ENCODE measurements at places on chromosomes 2 and 18.

DNA sequence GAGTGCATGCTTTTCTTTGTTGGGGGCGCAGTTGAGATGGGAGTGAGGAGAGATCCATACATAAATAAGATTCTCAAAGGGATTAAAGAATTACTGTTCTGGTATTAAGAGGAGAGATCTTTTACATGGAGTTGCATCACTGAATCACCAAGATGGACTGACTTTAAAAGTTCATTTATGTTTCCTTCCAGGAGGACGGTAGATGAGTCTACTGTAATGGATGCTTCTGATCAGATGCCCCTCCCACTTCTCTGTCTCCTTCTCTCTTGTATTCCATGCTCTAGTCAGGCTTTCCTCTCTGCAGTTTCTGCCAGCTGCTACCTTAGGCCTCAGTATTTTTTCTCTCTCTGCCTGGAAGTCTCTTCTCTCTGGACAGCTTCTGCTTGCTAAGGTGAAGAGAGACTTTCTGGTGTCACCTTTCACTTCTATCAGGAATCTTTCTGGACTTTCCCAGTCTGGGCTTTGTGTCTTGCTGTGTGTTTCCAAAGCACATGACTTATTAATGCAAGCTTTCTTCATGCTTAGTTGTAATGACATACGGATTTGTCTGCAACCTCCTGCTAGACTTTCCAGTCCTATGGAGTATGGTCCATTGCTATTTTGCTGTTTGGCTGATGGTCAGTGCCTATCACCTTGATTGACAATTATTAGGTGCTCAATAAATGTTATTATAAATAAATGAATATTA lies 23.6 kb downstream of the FAM171B start:
- H3K27me3 ChIP-seq, result no peaks in the 10 kb centered on the region
- peak; percentile 26 for DNase-seq
- H3K36me3 ChIP-seq, result no peaks in the 10 kb centered on the region
- H3K27ac ChIP-seq, result no peak overlapping the region

GRCh38 chr18:32355896-32356295 lies 114.8 kb downstream of the GAREM1 start:
- H3K36me3 ChIP-seq, result no peaks in the 10 kb centered on the region
- H3K27me3 ChIP-seq, result no peaks in the 10 kb centered on the region
- H3K4me1 ChIP-seq, result peaks cover 20% of the 10 kb centered on the region

GRCh38 chr18:50866765-50867164 lies 12.2 kb upstream of the ME2 start:
- H3K36me3 ChIP-seq, result no peaks in the 10 kb centered on the region
- no peak overlapping the region for H3K27ac ChIP-seq
- peak; percentile 34 for DNase-seq
- peaks cover 15% of the 10 kb centered on the region for H3K4me1 ChIP-seq
- no peak overlapping the region for H3K4me3 ChIP-seq

DNA sequence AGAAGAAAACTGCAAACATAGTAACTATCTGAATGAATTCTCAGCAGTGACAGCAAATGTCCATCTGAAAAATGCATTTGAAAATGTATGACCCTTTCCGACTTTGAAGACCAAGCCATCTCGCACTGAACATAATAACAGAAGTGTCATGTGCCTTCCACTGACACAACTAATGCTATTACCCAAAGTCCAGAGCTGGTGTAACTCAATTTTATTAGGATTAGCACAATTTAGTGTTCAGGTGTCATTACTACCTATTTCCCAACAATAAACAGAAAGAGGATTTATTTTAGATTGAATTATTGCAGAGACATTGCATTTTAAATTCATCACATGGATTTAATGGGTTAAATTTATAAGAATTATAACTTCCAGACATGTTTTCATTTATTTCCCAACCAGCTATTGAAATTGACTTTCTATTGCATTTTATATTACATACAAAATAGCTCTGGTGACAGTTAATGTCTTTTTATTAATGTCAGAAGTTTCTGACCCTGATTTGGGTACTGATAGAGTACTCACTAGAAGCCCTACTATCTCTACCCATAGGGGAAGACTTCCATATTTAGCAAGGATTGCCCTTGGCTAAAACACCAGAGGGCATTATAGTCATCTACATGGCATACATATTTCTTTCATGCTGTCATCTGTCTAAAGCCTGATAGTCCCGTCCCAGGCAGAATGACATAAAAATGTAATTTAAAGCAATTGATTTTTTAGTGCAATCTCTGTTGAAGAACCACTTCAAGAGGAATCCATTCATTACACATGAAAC lies 7.0 kb upstream of the STK39 start:
- H3K27ac ChIP-seq, result no peak overlapping the region
- H3K36me3 ChIP-seq, result no peaks in the 10 kb centered on the region
- H3K27me3 ChIP-seq, result no peaks in the 10 kb centered on the region
- DNase-seq, result peak; percentile 56
- peaks cover 7% of the 10 kb centered on the region for H3K4me1 ChIP-seq

DNA sequence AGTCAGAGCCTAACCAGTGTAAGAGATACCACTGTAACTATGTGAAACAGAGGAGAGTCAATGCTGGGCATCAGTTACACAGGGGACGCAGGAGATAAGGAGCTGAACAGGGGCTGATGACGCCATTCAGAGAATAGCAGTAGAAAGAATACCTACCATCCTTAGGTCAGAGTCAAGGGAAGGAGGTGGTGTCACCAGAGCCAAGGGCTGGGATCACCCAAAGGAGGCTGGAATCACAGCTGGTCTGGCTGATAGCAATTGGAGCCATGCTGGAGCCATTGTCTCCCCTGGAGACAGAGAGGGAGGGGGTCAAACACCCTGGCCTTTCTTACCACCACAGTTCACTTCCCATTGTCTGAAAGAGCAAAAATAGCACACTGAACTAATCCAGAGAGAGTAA lies 37.3 kb upstream of the C18orf32 start:
- no peak overlapping the region for H3K27ac ChIP-seq
- no peaks in the 10 kb centered on the region for H3K36me3 ChIP-seq
- DNase-seq, result no peak
- H3K4me1 ChIP-seq, result peaks cover 6% of the 10 kb centered on the region
- no peaks in the 10 kb centered on the region for H3K27me3 ChIP-seq

Data from GM23248 (cell line).